ENCODE measurements at places on chromosomes 1 and 21.

DNA sequence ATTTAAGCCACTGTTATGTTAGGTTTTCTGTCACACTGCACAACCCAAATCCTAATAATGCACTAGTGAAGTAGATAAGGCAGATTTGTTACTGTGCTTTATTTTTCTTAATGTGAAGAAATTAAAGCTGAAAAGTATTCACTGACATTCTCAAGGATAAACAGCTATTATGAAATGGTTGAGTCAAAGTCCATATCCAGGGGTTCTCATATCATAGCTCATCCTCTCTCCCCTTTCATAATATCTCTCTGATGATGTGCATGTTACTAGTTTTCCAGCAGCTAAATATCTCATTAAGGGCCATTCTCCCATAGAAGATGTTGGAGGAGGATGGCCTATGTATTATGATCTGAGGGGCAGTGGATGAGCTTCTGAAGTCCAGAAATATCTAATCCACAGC is 53.6 kb upstream of the CCDC190 start:
- DNase-seq = no peak

DNA sequence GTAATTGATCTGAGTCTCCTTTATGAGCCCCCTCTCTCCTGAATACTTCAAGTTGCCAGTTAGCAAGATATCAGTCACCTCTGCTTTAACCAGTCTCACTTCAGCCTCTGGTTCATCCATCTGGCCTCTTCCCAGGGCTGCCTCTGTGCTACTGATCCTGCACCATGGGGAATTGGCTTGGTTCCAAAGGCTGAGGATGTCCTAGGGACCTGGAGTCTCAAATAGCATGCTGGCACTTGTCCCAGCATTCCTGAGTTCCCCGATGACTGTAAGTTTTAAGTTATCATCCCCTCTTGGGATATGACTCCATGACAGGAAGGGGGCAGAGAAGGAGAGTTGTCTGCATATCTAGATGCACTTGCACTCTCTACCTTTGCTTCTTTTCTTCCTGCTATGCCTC is 252.0 kb downstream of the PTBP2 start:
- no peak for DNase-seq

- no peak for DNase-seq
These were observed 228.0 kb upstream of the TMEM51 start for GRCh38 chr1:14925336-14926136.

DNA sequence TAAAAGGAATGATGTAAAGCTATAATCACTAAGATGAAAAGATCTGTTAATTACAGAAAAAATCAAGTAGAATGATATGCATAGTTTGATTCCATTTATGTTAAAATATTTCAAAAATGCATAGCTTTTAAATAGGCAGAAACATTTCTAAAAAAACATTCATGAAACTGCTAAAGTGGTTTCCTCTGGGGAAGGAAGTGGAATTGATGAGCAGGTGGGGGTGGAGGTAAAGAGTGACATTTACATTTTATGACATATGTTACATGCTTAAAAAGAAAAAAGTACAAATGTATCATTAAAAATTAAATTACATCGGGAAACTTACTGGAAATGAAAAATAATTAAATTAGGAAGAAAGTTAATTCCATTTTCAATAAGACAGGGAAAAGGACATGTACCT is 42.8 kb upstream of the JAK1 start:
- no peak for DNase-seq

GRCh38 chr21:42163511-42163863 is 55.5 kb upstream of the ABCG1 start:
- DNase-seq = no peak

- no peak for DNase-seq
These were observed 16.0 kb downstream of the VANGL2 start for GRCh38 chr1:160416369-160416768.

- DNase-seq = no peak
These were observed 233.9 kb downstream of the PTPRU start for GRCh38 chr1:29470087-29470787.

DNA sequence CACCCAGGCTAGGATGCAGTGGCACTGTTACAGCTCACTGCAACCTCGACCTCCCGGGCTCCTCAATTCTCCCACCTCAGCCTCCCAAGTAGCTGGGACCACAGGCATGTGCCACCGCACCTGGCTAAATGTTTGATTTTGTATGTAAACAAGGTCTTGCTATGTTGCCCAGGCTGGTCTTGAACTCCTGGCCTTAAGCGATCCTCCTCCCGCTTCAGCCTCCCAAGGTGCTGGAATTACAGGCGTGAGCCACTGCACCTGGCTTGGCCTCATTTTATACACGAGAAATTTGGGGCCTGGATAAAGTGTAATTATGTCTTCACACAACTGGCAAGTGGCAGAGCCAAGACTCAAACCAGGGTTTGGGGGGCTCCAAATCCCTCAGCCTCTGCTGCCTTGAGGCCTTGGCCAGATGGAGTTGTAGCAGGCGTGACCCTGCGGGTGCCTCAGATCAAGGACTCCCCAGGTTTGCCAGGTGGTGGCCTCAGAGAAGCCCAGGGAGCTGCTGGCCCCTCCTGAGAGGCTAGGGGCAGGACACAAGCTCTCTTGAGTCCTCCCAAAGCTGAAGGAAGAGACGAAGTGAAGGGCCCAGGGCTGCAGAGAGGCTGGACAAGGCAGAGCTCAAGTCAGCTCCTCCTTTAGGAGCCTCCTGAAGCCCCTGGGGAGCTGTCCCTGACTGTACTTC is 61.7 kb downstream of the MDM4 start:
- no peak for DNase-seq
